NCI-H774 (cell line): ENCODE measurements at places on chromosomes 12 and 14.

DNA sequence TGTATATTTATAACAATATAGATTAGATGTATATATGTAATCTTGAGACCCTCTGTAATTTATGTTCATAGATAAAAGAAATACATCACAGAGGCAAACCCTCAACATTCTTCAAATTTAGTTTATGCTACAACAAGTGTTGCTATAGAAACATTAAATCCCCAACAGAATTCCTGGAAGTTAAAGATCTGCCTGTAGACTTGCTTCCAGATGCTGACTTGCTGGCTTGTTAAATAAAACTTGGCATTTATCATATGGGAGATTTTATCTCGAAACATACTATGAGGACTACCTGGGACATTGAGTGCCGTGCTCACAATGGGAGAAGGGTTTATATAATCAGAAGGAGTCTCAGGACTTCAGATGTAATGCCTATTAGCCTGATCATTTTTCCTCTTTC lies 136.3 kb upstream of the PLXNC1 start:
- DNase-seq, result no peak

- DNase-seq, result no peak
Measured at GRCh38 chr14:55605793-55606192, 25.8 kb downstream of the KTN1 start.

DNA sequence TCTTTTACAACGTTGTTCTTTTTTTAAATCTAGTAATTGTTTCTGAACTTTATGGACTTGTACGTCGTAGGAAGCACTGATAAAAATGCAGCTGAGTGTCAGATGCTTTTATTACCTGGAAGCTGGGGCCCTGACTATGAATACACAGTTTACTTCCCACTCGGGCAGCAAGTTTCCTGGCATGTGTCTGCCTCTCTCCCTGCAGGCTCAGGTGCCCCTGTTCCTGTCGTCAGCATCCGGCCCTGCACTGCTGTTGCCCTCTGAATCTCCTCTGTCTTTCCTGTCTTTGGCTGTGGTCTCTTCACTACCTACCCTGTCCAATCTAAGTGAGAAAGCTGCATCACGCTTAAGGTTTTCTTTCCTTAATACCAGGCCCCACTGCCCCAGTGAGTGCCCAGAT lies 75.8 kb downstream of the PELI2 start:
- DNase-seq, result no peak

DNA sequence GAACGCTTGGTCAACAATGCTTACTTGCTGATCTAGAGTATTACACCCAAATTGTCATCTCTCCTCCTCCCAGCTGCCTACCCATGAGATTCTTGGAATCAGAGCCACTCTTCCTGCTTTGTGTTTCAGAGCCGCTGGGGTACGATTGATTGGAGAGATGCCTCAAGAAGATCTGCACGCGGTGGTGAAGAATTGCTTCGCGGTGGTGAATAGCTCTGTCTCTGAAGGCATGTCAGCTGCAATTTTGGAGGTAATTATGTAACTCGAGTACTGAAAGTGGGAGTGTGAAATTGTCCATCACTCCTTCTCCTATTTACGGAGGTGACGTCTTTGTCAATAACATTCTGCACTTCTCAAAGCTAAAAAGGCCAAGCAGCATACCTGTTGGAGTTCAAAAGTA lies 93.9 kb downstream of the GLT1D1 start:
- DNase-seq, result no peak

- no peak for DNase-seq
Measured at GRCh38 chr14:73794146-73794545, 57.5 kb upstream of the PTGR2 start.

- no peak for DNase-seq
Measured at GRCh38 chr12:1391722-1392121, 202.7 kb downstream of the FBXL14 start.

DNA sequence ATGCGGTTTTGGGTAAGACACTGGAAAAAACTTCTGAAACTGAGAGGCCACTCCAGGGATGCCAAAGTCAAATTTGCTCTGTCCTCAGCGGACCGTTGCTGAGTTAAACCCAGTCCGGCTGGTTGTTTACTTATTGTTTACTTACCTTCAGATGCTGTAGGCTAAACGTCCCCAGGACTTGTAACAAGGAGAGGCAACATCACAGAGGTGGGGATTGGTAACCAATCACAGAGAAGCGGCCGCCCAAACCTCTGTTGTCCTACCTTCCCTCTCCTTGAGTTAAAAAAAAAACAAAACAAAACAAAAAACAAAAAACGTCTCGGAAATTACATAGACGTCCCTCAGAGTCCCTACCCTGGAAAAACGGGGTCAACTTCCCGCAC lies 380 bp downstream of the ANO2 start:
- no peak for DNase-seq

DNA sequence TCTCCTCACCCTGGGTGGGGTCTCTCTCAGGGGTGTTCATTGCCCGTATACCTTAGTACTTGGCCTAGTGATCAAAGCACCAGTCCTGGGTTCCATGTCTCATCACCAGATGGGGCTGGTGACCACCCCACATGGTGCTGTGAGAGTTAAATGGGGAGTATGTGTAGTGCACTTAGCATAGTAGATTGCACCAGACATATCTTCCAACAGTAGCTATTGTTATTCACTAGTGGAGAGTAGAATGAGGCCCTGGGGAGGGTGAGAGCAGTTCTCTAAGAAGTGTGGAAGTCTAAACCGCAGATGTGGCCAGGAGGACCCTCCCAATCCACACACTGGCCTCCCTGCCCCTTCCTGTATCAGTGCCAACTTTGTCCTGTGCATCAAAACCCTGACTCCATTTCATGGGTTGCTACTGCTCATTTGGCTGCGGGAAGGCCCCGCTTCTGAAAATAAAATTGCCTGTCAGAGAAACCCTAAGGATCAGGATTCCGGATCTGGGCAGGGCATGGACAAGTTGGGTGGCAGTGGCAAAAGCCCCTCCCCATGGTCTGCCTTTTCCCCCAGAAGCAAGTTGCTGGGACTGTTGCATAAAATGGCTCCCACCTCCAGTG lies 4.4 kb downstream of the CD9 start:
- no peak for DNase-seq

DNA sequence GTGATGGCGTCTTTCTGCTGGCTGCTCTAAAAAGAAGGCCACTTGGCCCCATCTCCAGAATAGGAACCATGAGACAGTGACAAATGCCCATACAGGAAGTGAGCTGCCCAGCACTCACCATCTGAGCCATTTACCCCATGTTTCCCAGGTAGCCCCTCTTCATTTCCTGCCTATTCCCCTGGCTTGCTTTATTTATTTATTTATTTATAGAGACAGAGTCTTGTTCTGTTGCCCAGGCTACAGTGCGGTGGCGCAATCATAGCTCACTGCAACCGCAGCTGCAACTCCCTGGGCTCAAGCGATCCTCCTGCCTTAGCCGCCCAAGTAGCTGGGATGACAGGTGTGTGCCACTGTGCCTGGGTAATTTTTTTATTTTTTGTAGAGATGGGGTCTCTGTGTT lies 71.2 kb downstream of the RIN3 start:
- DNase-seq, result no peak

DNA sequence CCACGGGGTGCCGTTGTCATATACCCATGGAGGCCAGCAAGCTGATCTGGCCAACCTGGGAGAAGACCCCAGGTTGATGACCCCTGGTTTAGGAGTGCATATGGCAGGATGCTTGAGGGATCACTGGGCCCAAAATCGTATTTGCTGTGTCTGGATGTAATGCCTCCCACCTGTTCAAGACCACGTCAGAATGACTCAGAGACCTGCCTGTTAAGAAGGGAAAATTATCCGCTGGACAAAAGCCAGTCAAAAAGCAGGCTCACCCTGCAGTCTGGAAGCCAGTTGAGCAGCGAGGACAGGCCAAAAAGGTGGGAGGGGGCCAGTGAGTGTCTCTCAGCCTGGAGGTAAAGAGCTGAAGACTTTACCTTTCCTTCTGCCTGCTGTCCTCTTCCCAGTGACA lies 449.2 kb downstream of the DPF3 start:
- DNase-seq, result no peak

DNA sequence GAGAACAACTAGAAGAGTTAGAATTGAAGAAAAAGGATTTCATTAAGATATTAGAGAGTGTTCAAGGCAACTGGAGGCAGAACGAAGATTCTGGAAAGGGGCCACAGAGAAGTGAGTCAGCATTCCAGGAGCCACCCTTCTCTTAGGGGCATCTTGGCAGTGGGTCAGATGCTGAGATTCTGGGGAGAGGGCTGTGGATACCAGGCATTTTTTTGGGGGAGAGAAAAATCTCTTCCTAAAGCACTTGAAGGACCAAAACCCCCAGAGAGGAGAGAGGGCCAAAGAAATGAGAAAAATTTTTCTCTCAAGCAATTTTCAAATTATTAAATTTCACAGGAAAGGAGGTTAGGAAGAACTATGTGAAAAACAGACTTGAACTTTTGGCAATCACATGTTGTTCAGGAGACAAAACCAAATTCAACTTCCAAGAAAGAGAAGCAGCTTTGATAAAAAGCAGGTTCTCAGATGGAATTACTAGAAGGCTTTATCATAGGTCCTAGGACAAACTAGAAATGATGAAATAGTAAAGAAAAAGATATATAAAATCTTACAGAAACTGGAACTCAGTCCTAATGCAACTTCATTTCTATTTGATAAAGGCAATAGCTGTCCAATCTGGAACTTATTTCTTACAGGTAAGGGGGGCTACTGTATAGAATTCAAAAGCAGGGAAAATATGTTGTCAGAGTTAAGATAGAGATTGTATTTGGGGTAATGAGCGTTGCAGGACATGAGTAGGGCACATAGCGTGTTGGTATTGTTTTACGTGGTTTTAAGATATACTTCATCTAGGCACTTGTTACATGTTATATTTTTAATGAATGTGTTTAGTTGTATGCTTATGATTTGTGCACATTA lies 1.1 kb upstream of the CLEC2D start:
- DNase-seq, result no peak

DNA sequence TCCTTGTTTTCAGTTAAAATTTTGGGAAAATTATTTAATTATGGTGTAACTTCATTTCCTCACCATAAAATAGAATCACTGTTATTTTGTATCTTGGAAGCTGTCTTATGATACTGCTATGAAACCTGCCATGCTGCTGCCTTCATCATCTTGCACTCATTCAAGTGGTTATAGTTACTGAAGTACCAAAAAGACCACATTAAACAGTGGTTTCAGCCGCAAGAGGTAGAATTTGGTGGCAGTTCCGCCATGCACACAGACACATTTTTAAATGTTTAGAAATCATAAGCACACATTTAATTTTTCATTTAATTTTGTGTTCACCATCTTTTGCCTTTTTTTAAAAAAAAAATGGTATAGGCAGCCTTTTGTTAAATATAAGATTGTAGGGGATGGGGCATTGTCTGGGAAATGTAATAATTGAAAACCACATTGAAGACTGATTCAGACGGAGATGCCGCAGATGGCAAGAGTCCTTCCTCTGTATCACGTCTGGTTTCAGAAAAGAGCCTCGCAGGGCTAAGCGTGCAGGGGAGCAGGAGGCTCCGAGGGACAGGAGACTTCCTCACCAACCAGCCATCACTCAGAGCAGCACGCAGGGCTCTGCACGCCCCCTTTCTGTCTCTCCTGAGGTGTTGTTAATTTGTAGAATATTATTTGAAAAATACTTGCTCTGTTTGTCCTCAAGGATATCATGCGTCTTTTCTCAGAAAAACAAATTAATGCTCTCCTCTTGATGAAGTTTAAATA lies 115.2 kb upstream of the PELI2 start:
- DNase-seq, result no peak

GRCh38 chr14:90355540-90356518 lies 24.1 kb upstream of the NRDE2 start:
- DNase-seq, result no peak

DNA sequence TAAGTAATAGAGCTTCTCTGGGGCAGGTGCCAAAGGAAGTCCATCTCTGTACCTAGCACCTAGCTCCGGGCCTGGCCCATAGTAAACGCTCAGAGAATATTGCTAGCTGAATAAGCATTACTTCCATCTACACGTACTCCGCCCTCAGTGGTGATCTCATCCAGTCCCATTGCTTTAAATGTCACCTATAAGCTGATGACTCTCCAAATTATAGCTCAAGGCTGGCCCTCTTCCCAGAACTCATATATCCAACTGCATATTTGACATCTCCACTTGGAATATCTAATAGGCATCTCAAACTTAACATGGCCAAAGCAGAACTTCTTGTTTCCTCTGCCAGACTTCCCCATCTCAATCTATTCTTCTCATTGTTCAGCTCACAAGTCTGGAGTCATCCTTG lies 6.9 kb upstream of the DYNLL1 start:
- no peak for DNase-seq

GRCh38 chr12:131006036-131006735 lies 52.5 kb downstream of the ADGRD1 start:
- DNase-seq, result no peak

GRCh38 chr12:52200086-52200780 lies 8.4 kb upstream of the KRT80 start:
- no peak for DNase-seq

GRCh38 chr12:76123259-76124212 lies 39.1 kb upstream of the NAP1L1 start:
- DNase-seq, result no peak

DNA sequence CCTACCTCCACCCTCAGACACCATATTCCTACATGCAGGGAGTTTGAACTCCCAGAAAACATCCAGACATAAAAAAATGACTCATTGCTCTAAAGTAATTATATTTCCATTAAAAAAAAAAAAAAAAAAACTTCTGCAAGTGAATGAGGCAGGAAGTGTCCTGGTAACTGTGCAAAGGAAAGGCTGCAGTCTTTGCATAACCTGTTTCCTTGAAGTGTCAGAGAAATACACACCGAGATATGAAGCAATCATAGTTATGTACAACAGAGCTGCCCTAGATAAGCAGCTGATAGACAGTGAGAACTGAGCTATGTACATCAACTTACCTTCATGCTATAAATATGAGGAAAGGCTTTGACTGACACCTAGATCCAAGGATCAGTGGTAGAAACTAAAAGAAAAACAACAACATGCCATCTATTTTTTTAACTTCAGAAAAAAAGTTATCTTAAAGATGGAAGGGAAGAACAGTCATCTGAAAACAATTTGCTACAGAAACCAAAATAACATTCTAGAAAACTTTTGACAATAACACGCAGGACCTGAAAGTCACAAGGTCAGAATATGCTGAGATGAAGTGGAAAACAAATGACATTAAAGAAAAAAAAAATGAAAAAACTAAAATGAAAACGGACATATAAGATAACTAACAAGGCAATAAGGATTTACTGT lies 263.2 kb downstream of the SEC23A start:
- DNase-seq, result no peak

- no peak for DNase-seq
Measured at GRCh38 chr12:79326222-79326621, 364.5 kb downstream of the PAWR start.
